CD4-positive, alpha-beta memory T cell (primary cell): ENCODE measurements at places on chromosomes 1 and 21.

DNA sequence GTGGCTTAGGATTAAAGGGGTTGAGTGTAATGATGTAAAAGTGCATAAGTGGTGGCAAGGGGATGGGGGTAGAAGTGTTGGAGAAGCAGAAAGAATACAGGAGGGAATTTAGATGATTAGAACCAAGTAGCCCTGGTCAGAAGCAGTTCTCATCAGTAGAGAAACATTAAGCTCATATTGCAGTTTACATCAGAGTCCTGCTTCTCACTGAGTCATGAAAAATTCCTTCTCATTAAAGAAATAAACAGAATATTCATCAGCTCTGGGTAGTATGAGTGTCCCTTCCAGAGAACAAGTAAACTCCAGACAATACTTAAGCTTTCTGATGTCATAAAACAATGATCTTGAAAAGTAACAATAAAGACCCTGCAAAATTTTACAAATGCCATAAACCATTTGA lies 36.5 kb downstream of the LRRIQ3 start:
- DNase-seq: no peak

DNA sequence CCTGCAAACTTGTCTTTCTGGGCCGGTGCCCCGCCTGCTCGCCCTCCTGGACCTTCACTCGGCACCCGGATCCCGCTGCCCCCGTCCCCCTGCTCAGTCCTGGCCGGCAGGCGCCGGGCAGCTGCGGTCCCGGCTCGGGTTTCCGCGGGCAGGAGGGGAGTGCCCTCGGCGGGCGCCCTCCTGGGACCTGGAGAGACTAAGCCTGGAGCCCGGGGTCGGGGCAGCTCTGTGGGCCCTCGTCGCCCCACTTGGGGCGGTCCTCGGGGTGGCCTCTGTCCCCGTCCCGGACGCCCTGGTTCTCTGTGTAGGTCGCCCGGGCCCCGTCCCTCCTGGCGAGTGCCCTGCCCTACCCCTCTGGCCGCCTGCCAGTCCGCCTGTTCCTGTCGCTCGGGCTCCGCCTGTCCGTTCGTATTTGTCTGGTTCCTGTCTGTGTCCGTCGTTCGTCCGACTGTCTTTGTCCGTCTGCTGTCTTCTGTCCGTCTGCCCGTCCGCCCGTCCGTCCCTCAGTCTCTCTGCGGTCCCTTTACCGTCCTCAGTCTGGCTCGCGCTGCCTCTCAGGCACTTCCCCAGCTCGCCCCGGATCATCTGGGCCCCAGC lies 490 bp downstream of the SERINC2 start:
- peak; percentile 30 for DNase-seq

GRCh38 chr1:224739997-224740684 lies 124.0 kb downstream of the CNIH3 start:
- DNase-seq: no peak

DNA sequence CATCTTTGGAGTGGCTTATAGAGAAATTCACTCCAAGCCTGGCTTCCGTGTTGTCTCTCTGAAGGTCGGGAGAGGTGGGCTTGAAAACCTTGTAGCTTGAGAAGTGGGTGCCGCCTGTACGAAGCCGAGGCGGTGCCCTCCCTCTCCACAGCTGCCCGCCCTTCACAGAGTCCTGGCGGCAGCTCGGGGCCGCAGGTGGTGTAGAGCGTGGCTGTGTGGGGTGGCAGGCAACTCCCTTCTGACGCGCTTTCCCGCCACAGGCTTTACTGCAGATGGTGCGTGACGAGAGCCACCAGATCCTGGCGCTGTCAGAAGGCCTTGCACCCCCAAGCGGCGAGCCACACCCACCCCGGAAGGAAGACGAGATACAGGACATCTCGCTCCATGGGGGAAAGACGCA lies 33.1 kb upstream of the DIP2A start:
- DNase-seq: peak; percentile 63

GRCh38 chr21:45152265-45152746 lies 77.9 kb downstream of the ADARB1 start:
- peak; percentile 48 for DNase-seq

DNA sequence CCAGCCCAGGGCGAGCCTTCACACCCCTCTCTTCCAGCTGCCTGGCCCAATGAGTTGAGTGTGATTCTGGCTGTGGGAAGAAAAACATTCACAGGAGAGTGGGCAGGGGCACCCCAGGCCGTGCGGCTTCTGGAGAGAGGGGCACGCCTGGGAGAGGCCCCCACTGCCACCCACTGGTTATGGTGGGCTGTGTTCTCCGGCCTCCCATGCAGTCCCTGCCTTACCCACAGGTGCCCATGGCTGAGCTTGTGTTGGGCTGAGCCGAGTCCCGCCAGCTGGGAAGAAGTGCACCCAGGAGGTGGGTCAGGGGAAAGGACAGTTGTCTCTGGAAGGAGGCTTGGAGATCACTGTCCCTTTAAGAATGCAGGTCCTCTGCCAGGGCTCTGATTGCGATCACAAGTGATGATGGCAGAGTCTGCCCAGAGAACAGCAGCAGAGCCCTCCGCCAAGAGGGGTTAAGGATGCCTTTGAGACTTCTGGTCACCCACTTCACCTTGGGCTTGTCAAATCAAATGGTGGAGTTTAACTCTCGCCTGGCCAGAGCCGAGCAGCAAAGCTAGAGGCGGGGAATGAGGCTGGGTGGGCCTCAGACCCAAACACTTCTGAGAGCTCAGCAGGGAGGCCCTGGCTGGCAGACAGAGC lies 124.7 kb upstream of the ARHGEF16 start:
- no peak for DNase-seq

- no peak for DNase-seq
Observed at GRCh38 chr1:168271636-168272035, 9.0 kb upstream of the TBX19 start.

GRCh38 chr1:205480349-205480985 lies 24.0 kb upstream of the CDK18 start:
- peak; percentile 73 for DNase-seq

- no peak for DNase-seq
Observed at GRCh38 chr1:154998201-154998780, 4.3 kb upstream of the ZBTB7B start.

GRCh38 chr1:201536558-201536957 lies 2.4 kb upstream of the NAV1 start:
- DNase-seq: no peak

- no peak for DNase-seq
Observed at GRCh38 chr1:209249280-209249670, 334.2 kb upstream of the CAMK1G start.

DNA sequence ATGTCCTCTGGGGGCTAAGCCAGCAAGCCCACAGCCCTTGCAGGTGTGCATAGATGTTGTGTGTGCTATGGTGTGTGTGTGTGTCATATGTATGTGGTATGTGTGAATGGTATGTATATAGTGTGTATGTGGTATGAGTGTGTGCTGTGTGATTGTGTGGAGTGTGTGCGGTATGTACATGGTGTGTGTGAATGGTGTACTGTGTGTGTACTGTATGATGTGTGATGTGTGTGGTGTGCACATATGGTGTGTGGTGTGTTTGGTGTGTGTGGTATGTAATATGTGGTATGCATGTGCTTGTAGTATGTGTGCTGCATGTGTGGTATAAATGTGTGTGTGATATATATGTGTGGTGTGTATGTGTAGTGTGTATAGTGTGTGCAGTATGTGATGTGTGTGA lies 107.0 kb downstream of the CAPN8 start:
- no peak for DNase-seq

GRCh38 chr1:156481527-156481926 lies 19.0 kb downstream of the MEF2D start:
- peak; percentile 65 for DNase-seq

GRCh38 chr1:180237869-180238476 lies 7.9 kb downstream of the LHX4 start:
- DNase-seq: no peak

- DNase-seq: no peak
Observed at GRCh38 chr1:222525951-222526350, 22.0 kb downstream of the HHIPL2 start.

DNA sequence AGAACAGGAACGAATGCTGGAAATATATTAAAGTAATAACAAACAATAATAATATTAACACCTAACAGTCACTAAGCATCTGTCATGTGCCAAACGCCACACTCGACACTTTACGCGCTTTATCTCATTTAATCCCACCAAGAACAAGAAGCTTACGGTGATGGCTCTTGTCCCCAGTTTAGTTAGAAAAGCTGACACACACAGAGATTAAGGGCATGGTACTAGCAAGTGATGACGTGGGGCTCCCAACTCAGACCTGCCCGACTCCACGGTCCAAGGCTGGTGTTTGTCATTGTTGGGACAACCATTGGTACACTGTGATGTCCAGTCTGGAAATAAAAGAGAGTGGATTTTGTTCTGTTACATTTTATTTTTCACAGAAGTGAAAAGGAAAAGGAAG lies 41.1 kb upstream of the KIF26B start:
- no peak for DNase-seq

- DNase-seq: no peak
Observed at GRCh38 chr1:64631346-64632034, 113.4 kb upstream of the RAVER2 start.

DNA sequence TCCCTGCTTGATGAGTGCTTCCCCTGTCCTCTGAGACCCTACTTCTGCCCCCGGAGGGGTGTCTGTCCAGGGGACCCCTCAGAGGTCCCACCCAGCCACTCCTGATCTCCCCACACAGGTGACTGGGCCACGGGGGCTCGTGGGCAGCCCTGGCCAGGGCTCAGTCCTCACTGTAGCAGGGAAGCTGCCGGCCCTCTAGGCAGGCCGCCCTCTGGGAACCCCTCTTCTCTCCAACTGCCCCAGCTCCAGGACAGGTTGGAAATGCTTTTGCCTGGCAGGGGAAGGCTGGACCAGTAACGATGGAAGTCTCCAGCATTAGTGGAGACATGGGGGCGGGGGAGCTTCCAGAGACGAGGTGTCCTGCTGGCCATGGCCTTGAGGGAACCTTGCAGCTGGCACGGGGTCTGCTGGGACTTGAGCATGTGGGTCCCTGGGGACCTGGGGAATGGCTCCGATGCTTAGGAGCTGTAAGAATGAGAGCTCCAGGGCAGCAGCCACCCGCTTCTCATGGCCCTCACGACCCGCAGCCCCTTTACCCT lies 3.1 kb upstream of the FNDC10 start:
- no peak for DNase-seq

GRCh38 chr1:154536570-154536969 lies 21.9 kb downstream of the UBE2Q1 start:
- DNase-seq: no peak

- DNase-seq: no peak
Observed at GRCh38 chr1:173255214-173255813, 48.2 kb upstream of the TNFSF4 start.

DNA sequence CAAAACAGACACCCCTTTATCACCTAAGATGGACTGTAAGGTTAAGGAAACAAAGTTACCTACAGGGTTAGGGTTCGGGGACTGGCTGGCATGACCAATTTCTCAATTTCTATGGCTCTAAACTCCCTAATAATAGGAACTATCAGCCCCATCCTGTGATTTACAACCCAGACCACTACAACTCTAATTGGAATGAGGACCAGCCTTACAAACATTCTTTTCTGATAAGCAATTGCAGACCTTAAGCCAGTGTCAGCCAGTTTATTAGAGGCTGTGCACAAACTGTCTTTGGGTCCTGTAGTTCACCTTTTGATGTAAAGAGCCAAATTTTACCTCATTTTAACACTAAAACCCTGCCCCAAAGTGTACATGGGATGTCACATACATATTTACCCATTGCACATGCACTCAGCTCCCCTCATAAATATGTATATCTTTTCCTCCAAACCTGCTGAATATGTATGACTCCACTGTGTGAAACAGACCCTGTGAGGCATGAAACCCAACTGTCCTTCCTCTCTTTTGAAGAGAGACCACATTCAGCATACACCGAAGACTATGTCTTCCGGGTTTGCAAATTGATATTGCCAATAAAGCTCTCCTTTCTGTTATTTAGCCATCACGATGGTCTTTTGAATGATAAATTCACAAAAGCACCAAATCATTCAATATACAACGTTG lies 7.3 kb upstream of the APP start:
- no peak for DNase-seq

DNA sequence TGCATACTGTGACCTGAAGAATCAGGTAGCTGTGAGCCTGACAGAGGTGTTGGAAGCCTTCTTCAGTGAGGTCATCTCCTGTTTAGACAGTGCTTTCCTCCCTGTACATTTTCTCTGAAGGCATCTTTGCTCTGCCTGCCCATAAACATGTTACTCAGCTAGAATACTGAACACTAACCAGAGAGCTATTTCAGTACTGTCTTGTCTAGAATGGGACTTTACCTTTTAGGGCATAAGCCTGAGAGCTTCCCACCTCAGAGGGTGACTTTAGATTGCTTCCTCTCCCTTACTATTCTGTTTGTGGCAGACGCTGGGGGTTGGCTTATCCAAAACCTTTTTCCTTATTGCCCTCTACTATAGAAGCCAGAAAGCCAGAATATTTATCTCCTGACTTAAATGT lies 23.3 kb upstream of the ZNF326 start:
- DNase-seq: no peak

GRCh38 chr1:183552891-183553290 lies 37.4 kb downstream of the NCF2 start:
- no peak for DNase-seq

GRCh38 chr1:87170157-87170556 lies 158.5 kb upstream of the LMO4 start:
- no peak for DNase-seq

GRCh38 chr1:115337633-115338456 lies at the start of gene NGF:
TSS of gene NGF (minus strand) at chr1:115338249. CDS start at chr1:115286795, 51,454 bp downstream.
- no peak for DNase-seq

DNA sequence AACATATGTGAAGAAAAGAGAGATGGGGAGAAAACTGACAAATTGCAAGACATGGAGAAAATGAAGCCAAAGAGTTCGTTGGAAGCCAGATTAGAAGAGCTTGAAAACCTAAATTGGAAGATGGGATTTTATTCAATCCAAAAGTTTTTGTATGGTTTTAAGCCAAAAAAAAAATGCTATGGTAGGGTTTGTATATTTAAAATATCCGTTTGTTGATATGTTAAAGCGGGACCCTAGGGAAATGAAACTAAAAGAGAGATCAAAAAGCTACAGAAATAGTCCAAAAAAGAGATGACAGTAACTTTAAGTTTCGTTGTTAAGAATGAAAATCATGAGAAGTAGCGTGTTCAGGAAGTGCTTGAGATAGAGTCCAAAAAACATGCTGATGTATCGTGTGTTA lies 617.7 kb upstream of the ADGRL2 start:
- DNase-seq: no peak

GRCh38 chr1:225980005-225980836 lies 18.9 kb downstream of the SDE2 start:
- DNase-seq: no peak

DNA sequence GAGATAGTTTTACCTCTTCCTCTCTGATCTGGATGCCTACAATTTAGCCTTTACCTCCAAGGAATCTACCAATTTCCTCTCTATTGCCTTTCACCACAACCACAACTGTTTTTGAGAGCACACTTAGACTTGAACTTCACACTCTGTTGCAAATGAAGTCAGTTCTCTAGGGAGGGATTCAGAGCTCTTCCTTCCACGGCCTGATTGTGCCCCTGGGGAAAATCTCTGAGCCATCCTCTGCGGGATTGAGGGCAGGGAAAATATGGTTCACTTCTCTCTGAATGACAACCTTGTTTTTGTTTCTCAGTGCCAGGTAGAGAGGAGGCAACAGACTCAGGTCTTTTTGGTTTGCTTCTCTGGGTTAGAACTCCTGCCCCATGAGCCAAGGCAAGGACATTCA lies 35.4 kb upstream of the BCL10 start:
- no peak for DNase-seq
